ENCODE measurements at places on chromosomes 2 and 18. TPM values are rescaled to one million over a fixed set of nuclear protein-coding genes. Genes with fewer than 3 reads are reported as not detected.

The VWC2L gene
- not detected for total RNA-seq

The MLPH gene
- total RNA-seq = 0.63 TPM

The B4GALT6 gene
- 8.3 TPM for total RNA-seq

The ERLEC1 gene
- 34.0 TPM for total RNA-seq

The LRP1B gene
- not detected for total RNA-seq

The DNER gene
- total RNA-seq = 5.5 TPM

The PSD4 gene
- total RNA-seq = 38.2 TPM

Measured in foreskin keratinocyte (primary cell).